ENCODE measurements at places on chromosomes 2 and 18.
A peak's percentile ranks its signal among the peaks of the same experiment; 100 is the strongest.

- DNase-seq: no peak
Measured at GRCh38 chr18:75135158-75135725, 73.7 kb downstream of the PTGR3 start.

- no peak for DNase-seq
Measured at GRCh38 chr2:140601342-140601741, 1529.5 kb downstream of the LRP1B start.

GRCh38 chr2:18464913-18465312 lies 95.5 kb downstream of the RDH14 start:
- DNase-seq: no peak

DNA sequence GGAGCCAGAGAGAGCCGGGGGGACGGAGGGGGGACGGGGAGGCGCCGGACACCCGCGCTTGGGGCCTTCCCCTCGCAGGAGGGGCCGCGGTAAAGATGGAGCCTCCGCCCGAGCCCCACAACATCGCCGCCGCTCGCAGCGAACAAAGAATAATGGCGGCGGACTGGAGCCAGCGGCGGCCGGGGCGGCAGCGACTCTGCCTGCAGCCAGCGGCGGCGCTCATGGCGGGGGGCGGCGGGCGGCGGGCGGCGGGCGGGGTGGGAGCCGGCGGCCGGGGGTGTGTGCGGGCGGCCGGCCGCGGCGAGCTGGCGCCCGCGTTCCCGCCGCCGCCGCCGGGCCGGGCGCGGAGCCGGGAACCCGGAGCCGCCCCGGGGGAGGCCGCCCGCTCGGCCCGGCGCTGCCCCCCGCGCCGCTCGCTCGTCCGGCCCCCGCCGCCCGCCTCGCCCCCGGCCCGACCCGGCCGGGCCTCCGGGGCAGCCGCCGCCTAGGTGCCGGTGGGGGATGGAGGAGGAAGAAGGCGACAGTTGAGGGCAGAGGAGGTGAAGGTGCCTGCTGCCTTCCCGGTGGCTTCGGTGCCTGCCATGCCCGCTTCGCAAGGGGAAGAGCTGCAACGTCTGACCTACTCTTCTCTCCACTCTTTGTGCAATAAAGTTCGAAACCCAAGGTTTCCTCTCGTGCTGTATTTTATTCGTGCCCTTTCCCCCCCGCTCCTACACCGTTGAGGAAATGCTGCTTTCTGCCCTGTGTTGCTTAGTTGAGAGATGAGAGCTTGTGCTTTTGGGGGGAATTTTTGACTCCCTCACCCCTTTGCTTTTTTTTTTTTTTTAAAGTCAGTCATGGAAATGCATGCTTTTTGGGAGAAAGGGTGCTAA lies 634 bp downstream of the CREB1 start:
- DNase-seq: peak; percentile 51

- no peak for DNase-seq
Measured at GRCh38 chr18:25456334-25457010, 104.5 kb upstream of the ZNF521 start.

- DNase-seq: no peak
Measured at GRCh38 chr2:10264506-10265328, 38.0 kb upstream of the HPCAL1 start.

DNA sequence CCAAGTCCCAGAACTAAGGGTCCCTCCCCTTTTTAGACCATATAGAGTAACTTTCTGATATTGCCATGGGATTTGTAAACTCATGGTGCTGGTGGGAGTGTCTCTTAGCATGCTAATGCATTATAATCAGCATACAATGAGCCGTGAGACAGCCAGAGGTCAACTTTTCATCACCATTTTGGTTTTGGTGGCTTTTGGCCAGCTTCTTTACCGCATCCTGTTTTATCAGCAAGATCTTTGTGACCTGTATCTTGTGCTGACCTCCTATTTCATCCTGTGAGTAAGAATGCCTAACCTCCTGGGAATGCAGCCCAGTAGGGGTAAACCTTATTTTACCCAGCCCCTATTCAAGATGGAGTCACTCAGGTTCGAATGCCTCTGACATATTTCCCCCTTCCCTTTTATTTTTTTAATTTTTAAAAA lies 148.2 kb downstream of the PHLPP1 start:
- DNase-seq: no peak

GRCh38 chr2:20576598-20577115 lies 74.2 kb downstream of the HS1BP3 start:
- DNase-seq: peak; percentile 5

DNA sequence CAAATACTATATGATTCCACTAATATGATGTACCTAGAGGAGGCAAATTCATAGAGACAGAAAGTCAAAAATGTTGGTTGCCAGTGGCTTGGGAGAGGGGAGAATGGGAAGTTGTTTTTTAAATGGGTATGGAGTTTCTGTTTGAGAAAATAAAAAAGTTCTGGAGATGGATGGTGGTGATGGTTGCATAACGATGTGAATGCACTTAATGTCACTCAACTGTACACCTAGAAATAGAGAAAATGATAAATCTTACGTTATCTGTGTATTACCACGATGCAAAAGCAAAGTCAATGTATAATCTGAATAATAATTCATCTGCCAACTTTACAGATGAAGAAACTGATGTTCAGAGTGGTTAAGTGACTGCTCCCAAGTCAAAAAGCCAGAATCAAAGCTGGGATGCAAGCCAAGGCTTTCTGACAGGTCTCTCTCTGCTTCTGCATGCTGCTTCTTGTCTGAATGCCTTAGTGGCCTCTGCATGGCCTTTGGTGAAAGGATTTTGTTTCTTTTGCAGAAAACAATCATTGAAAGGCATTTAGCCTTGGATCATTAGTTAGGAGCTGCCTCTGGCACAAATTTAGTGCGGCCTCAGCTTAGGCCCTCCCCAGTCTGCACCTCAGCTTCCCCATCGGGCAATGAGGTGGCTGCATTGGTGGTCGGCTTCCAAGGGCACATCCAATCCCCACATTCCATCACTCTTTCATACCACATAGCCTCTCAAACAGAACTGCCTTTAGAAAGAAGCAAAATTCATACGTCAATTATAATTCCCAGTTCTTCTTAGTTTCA lies 46.5 kb upstream of the MYCN start:
- DNase-seq: no peak

DNA sequence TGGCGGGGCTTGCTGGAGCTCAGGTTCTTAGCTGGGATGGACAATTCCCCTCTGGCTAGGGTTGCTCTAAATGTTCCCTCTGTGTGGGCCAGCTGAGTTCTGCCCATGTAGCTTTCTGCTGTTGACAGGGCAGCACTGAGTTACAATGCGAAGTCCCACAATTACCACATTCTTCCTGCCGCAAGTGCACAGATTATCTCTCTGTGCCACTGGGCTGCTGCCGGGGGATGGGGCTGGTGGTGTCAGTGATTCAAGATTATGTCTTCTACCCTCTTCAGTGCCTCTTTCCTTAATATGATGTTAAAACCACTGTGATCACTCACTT lies 708.1 kb downstream of the SLC4A3 start:
- no peak for DNase-seq

- DNase-seq: no peak
Measured at GRCh38 chr2:224098481-224099230, 59.6 kb upstream of the SERPINE2 start.

- no peak for DNase-seq
Measured at GRCh38 chr2:208179028-208179609, 10.7 kb downstream of the C2orf80 start.

GRCh38 chr2:216170076-216170763 lies 61.1 kb downstream of the XRCC5 start:
- DNase-seq: no peak

DNA sequence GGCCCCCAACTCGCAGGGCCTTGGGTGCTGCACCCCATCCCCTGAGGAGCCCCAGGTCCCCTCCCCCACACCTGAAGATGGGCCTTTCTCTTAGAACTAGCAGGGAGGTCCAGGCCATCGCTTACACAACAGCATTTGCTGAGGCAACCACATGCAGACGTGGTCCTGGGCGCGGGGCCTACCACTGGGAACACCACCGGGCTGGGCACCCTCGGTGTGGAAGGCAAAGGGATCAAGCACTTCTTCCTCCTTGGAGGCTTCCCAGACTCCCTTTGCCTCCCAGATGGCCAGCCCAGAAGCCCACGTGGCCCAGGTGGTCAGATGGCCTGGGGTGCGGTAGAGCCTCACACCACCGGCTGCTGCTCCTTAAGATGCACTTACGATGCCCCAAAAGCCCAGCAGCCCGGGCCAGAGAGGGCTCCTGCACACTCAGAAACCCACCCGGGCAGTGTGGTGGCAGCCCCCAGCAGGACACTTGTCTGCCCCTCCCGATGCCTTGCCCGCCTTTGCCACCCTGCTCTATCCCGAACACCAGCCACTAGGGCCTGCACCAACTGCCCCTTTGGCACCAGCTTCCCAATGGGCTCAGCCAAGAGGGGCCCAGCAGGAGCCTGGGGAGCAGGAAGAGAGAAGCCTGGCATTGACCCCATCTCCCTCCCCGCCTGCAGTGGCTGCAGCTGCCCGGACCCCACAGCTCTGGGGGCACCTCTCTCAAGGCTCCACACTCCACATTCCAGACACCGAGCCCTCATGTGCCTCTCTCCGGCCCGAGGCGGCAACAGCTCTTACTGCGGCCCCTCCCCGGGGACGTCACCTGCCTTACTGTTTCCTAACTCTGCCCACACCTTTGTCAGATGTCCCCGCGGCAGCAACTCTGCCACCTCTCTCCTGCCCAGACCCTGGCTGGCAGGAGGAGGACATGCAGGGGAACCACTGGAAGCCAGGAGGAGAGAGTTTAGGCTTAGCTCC lies 13.9 kb upstream of the MLPH start:
- DNase-seq: no peak

GRCh38 chr18:58633874-58634273 lies 5.0 kb upstream of the ALPK2 start:
- DNase-seq: no peak

GRCh38 chr2:144210076-144210475 lies 309.8 kb downstream of the ZEB2 start:
- no peak for DNase-seq

DNA sequence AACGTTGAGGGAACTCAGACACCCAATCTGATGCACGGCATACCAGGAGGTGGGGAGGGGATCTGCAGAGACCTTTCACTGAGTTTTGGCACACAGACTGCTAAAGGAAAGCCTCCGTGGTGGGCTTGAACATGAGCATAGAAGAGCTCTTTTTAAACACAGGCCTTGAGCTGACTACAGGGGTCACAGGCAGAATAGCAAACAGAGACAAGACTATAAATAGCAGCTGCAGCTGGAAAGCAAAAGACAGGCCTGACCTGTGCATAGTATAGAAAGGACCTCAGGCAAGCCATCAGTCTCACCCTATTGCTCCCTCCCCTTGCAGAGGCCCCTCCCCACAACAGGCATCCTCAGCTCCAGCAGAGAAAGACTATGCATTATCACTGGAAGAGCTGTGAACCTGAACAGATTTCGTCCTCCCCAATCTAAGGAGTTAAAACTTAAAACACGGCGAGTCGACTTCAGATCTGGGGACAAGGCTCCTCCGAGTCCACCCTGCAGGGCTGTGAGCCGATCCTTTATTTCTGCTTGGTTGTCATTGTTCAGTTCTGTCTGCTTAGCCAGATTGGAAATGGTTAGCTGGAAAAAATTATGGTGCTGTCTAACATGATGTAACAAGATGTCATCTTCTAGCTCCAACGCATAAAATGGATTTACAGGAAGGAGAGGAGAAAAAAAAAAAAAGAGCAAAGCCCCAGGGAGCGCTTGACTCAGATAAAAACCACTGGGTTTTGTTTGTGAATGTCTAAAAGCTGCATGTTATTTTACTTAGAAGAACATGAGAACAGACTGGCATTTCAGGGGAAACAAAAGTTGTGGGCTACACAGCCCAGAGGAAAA lies 25.2 kb upstream of the LCLAT1 start:
- DNase-seq: peak; percentile 25

DNA sequence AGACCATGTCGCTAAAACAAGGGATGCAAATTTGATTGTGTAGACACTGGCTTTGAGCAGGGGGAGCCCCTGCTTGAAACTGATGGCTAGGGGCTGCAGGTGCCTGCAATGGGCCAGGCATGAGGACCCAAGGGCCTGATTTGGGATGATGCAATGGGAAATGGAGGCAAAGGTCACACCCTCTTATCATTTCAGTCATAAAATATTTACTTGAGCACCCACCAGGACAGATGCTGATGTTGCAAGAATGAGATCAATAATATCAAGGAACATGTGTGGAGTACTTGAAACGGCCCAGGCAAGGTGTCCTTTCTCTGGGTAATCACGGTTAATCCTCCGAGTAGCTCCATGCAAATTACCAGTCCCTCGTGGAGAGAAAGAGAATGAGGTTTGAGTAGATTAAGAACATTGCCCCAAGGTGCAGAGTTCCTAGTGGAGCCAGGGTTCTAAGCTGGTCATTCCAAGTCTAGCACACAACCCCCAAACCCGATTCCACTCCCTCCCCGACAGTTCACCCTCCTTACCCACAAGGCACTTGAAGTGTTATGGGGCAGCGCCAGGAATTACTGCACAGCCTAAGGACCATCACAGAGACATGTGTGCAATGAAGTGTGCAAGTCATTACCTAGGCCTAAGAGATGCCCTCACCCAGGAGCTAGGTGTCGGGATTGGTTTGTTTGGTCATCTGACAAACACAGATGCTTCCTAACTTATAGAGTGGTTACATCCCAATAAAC lies 14.0 kb upstream of the TMBIM1 start:
- DNase-seq: no peak

GRCh38 chr2:122451040-122451439 lies 695.6 kb downstream of the TSN start:
- DNase-seq: no peak

- no peak for DNase-seq
Measured at GRCh38 chr2:140257692-140258300, 1477.6 kb upstream of the NXPH2 start.

- no peak for DNase-seq
Measured at GRCh38 chr18:47263430-47264307, 12.2 kb upstream of the SKOR2 start.

DNA sequence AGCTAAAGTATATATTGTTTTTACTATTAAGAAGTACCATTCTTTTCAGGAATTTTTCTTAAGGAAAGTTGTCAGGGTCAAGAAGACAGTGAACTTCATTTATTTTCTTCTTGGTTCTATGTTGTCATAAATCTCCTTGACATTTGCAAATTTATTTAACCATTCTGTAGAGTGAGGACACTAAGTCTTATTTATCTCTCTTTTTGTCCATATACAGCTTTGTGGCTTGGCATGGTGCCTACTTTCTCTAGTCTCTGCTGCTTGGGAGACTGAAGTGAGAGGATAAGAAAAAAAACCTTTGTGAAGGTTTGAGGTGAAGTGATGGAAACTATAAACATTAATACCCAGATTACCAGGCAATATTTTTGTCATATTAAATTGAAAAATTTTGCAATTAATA lies 1389.4 kb downstream of the SUCLG1 start:
- no peak for DNase-seq
